ENCODE measurements at places on chromosomes 7 and 10.

- DNase-seq = no peak
These were observed 1122.1 kb downstream of the XPNPEP1 start for GRCh38 chr10:108801220-108801619.

GRCh38 chr10:25675204-25675603 lies 258.8 kb upstream of the MYO3A start:
- DNase-seq = no peak

GRCh38 chr10:25522294-25522693 lies 347.5 kb downstream of the GPR158 start:
- no peak for DNase-seq

- no peak for DNase-seq
These were observed 64.5 kb downstream of the MCMBP start for GRCh38 chr10:119807960-119808697.

DNA sequence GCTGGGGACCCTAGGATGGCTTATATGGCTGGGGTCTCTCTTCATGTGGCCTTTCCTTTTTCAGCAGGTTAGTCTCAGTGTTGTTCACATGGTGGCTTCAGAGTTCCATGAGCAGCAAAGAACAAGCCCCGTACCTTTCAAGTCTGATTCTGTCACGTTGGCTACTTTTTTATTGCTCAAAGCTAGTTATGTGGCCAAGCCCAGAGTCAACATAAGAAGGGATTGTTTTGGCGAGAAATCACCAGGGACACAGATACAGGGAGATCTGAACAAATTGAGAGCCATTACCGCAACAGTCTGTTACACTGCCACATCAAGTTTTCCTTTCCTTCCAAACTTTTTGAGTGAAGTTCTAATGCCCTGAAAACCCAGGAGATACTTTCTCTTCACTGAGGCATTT lies 770.5 kb downstream of the LRMDA start:
- DNase-seq = no peak

- no peak for DNase-seq
These were observed 517.5 kb upstream of the GALNT17 start for GRCh38 chr7:70614237-70615045.

DNA sequence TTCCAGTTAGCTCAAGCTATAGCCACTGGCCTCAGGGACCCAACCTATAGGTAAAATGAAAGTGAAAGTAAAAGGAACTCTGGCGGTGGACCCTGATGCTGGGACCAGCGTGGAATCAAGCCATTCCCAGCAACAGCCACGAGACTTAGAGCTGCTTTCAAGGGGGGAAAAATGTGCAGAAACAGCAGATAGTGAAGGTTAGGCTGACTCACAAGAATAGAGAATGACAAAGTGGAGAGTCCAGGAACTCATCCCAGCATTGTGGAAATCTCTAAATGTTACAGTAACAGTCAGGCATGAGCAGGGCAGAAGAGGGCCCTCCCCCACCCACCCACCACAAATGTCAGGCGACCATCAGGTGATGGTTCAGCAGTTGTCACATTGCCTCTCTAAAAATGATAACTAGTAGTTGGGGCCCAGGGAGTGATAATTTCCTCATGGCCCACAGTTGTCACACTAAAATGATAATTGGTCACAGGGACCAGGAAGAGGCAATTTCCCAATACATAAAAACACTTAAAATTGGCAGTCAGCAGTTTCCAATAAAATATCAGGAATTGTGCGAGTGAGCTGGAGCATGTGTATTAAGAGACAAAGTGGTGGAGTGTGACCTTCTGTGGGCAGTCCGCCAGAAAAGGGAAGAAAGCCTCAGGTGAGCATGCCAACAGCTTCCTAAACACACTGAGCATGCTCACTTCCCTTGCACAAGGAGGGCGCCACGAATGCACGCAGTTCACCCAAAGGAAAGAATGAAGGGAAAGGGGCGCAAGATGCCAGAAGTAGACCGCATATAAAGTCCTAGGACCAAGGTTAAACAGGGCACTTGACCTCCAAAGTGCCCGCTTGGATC lies 129.8 kb upstream of the PPP1R3A start:
- DNase-seq = no peak

GRCh38 chr10:30553626-30554439 lies 75.7 kb downstream of the LYZL2 start:
- DNase-seq = no peak

DNA sequence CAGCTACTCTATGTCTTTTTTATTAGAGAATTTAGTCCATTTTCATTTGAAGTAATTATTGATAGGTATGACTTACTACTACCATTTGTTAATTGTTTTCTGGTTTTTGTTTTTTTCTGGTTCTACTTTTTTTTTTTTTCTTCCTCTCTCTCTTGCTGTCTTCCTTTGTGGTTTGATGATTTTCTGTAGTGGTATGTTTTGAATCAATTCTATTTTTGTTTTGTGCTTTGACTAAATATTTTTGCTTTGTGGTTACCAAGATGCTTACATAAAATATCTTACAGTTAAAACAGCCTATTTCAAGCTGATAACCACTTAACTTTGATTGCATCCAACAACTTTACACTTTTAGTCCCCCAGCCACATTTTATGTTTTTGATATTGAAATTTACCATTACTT lies 3.3 kb upstream of the OR2F2 start:
- no peak for DNase-seq

DNA sequence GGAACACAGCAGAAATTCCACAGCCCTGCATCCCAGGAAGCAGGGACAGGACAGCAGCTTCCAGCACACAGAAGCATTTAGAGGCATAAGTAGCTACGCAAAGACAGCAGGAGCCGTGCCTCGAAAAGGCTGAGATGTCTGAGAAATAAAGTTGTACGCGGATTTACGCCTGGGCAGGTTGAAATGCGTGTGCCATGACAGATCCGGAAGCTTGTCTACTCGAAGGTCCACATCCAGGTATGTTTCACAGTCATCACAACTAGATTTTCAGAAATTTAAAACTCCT lies 26.1 kb downstream of the DIP2C start:
- DNase-seq = no peak

GRCh38 chr7:66145400-66146104 lies 30.9 kb downstream of the CRCP start:
- DNase-seq = no peak

DNA sequence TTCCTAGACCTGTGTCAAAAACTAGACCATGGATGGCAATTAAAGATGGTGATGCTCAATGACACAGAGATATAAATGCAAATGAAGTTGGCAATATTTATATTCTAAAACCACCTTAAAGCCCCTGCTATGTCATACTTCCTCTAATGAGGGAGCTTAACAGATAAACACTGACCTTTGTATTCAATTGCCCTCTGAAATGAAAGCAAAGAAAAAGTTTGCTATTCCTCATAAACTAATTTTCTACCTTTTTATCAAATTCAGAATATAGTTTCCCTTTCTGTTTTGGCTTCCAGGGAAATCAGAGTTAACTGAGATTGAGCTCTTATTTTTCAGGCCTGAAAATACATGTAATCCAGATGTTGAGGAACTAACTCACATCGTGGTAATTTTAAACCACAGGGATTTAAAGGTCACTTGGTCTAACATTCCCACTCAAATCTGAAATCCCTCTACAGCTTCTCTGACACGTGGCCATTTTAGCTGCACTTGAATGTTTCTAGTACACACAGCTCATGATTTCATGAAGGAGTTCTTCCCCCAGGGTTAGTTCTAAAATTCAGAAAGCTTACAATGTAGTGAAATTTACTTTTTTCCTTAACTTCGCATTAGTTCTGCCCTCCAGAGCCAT lies 37.9 kb upstream of the ABCB5 start:
- DNase-seq = no peak

DNA sequence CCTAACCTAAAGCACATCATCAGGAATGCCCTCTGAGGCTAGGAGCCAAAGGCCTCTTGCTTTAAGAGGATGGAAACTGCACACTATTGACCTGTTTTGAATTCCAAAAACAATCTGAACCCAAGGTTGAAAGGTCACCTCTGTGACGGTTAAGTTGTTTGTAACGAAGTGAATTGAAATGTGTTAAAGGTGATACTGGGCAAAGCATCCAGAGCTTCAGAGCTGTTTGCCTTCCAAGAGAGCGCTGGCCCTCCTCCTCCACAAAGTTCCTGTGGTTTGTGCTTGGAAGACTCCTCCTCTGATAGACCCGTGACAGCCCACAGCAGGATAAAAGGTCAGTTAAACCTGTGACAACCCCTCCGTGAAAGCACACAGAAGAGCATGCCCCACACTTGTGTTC lies 133.7 kb upstream of the CTTNBP2 start:
- DNase-seq = no peak

- no peak for DNase-seq
These were observed 91.9 kb upstream of the JAZF1 start for GRCh38 chr7:28272461-28272877.

DNA sequence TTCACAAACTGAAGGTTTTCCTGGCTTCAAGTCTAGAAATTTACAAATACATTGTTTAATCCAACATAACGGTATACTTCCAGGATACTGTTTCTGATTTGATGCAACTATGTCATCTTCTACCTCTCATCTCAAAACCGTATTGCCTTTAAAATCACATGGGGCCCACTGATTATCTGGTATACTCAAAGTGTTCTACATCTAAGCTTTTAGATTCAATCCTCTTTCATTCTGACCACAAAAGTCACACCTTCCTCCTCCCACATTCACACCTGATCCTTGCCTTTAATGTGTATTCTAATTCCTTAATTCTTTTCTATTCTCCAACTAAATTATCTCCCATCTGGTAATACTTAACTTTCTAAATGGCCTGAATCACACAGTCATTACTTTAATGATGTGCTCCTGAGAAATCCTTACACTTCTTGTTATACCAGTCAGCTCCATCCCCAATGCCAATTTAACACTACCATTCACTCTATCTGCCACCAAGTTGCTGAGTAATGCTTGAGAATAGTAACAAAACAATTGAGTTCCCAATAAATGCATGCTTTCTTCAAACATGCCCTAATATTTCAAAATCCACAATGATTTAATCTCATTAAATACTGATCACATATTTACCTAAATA lies 13.0 kb downstream of the ATAD1 start:
- no peak for DNase-seq

GRCh38 chr10:126397156-126397555 lies 8.9 kb upstream of the ADAM12 start:
- DNase-seq = no peak

DNA sequence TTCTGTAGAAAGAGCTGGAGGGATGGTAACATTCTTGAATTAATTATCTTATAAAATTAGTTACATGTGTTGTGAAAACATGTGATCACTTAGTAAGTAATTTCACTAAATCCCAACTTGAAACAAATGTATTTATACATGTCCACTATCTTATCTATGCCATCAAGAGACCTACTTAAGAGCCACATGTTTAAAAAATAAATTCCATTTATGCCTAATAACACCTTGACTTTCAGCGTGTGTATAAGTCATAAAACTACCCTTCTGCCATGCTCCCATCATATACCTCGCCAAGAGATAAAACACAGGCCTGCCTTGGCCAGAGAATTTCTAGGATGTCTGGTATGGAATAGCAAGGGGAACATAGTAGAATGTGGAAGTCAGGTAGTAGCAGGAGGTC lies 37.3 kb downstream of the LIPJ start:
- DNase-seq = no peak

DNA sequence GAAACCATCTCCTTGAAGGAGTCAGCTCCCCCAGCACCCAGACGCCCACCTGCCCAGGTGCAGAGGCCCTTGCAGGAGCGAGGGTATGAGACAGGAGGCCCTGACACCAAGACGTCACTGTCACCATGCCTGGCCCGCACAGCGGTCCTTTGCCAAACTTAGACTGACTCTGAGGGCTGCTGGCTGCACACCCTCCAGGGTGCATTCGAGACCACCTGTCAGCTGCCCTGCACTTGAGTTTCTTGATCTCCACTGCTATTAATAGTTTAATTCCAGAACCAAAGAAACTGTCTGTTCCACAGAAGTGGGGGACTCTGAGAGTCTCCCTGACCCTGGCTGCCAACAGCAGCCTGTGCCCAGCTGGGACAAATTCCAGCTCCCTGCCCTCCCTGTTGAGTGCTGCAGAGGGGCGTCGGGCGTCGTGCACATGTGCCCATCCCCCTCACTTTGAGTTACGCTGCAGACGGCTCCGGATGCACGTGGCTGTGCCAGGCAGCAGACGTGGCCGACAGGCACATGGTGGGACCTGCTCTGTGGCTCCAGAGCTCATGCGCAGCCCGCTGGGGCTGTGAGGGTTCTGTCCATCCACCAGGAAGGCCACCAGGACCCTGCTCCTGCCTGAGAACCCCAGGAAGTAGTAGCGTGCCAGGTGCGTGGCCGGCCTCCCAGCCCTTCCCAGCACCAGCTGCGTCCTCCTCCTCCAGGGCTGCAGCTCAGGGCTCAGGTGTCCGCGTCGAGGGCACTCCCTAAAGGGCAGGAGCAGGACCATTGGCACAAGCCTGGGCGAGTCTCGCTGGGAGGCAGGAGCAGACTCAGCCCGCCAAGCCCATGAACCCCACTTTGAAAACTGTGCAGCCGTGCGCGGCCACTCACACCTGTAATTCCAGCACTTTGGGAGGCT lies 24.8 kb downstream of the ELFN1 start:
- no peak for DNase-seq

- DNase-seq = no peak
These were observed 45.4 kb upstream of the MBL2 start for GRCh38 chr10:52818019-52818418.

GRCh38 chr10:67239864-67240497 lies 314.1 kb downstream of the LRRTM3 start:
- no peak for DNase-seq

DNA sequence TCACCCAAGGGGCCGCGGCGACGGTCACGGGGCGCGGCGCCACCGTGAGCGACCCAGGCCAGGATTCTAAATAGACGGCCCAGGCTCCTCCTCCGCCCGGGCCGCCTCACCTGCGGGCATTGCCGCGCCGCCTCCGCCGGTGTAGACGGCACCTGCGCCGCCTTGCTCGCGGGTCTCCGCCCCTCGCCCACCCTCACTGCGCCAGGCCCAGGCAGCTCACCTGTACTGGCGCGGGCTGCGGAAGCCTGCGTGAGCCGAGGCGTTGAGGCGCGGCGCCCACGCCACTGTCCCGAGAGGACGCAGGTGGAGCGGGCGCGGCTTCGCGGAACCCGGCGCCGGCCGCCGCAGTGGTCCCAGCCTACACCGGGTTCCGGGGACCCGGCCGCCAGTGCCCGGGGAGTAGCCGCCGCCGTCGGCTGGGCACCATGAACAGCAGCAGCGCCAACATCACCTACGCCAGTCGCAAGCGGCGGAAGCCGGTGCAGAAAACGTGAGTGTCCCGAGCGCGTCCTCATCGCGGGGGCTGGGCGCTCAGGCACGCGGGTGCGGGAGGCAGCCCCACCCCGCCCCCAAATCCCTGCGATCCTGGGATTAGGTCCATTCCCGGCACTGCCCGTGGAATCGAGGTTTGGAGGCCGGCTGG lies 509 bp downstream of the AHR start:
- peak; percentile 35 for DNase-seq

GRCh38 chr10:126749015-126749655 lies 78.6 kb upstream of the C10orf90 start:
- peak; percentile 16 for DNase-seq

DNA sequence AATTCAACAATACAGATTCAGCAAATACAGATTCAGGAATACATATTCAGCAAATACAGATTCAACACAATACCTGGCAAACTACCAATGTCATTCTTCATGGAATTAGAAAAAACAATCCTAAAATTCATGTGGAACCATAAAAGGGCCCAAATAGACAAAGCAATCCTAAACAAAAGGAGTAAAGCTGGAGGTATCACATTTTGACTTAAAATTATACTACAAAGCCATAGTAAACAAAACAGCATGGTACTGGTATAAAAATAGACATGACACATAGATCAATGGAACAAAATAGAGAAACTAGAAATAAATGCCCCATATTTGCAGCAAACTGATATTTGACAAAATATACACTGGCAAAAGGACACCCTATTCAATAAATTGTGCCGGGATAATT lies 3.4 kb upstream of the NT5C3A start:
- DNase-seq = no peak
